NCI-H774 (cell line): ENCODE measurements at places on chromosomes 7 and 10.

DNA sequence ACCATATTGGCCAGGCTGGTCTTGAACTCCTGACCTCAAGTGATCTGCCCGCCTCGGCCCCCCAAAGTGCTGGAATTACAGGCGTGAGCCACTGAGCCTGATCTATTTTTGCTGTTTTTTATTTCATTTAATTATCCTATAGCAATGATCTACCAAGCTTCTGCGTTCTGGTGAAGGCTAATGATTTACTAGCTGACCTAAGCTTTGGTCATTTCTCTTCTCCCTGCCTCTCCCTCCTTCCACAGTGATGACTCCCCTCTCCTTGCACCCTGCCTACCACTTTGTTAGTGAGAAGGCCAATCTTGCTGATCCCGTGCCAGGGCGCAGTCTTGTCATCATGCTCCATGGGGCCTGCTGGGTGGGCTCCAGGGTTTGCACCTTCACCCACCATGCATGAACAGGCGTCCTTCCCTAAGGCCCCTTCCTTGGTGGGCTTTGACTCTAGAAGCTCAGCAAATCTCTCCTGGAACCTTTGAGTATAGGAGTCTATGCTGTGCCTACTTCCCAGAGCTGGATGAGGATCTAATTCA is 11.9 kb upstream of the ZCCHC24 start:
- no peak for DNase-seq

DNA sequence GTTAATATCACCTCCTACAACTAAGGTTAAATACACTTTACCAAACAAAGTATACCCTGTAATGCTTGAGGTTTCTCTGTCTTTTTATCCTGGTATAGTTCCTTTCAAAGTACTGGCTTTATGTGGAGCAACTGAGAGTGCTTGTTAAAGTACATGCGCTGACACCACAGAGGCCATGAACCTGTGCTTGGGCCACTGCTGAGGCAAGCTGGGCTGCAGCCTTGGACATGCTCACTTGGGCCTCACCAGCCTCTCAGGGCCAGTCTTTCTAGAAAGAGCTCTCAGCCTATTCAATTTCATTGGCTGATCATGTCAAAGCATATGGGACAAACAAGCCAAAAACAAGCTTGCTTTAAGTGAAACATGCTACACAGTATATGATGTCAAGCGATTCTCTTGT is 126.1 kb upstream of the DNAJB12 start:
- no peak for DNase-seq

- no peak for DNase-seq
These were observed 897.0 kb upstream of the CELF2 start for GRCh38 chr10:10120671-10121070.

- no peak for DNase-seq
These were observed 159.5 kb downstream of the PPP1R9A start for GRCh38 chr7:95066737-95067530.

DNA sequence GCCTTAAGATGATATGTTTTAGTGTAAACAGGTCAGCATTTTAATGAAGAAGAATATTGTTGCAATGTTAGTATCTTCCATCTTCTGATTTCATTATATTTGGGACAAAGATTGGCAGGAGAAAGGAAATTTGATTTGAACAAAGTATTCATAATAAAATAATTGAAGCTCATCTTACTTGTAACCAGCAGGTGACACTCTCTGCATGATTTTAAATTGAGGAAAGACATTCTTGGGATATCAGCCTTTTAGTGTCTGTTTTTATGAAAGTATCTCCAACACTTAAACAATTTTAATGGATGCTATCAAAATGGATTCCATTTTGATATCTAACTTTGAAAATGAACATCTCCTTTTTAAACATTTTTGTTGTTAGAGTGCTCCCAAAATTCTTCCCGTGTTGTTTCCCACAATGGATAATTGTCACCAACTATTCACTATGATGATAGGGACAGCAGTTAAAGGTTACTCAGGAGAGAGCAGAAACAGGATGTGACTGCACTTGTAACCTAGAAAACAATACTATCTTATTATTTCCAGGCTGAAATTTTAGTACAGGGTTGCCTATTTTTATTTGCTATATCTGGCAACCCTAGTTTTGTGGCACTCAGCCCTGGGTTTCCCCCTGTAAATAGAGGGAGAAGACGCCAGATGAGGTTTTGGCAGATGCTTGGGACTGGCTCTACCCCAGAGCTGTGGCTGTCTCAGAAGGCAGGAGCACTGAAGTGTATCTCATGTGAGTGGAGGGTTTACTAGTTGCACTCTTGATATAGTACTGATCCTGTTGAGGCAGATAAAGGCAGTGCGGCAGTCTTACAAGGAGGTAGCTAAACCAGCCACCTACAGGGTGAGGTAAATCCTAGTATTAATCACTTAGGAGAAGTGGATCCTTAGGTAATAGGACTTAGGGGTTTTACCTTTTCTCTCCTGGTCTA is 31.0 kb upstream of the ABCB4 start:
- DNase-seq, result no peak
